ENCODE measurements at places on chromosomes 4 and X. TPM values are rescaled to one million over a fixed set of nuclear protein-coding genes. Genes with fewer than 3 reads are reported as not detected.

- DNase-seq, result no peak
Measured at GRCh38 chr4:150569384-150569987, 12.5 kb upstream of the MAB21L2 start.

GRCh38 chr4:177901786-177902185 is 459.5 kb upstream of the AGA start:
- DNase-seq, result no peak

DNA sequence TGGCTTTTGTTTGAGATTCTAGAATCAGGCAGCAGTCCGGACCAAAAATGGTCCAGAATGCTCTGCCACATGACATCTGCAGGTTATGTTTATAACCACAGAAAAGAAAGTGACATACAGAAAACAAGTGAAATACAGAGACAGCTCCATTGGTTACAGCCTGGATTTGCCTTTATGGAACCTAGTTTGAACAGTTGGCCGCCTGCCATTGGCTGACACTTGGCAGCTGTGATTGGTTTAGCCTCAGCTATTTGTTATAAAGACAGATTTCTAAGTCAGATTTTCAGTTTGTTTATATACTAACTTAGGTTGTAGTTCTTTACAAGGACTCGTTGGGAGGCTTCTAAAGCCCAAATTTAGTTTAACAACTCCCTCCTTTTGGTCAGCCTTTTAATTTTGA is 40.8 kb upstream of the IL9R start:
- peak; percentile 10 for DNase-seq

GRCh38 chrX:46040001-46040400 is 505.2 kb downstream of the ZNF674 start:
- no peak for DNase-seq

DNA sequence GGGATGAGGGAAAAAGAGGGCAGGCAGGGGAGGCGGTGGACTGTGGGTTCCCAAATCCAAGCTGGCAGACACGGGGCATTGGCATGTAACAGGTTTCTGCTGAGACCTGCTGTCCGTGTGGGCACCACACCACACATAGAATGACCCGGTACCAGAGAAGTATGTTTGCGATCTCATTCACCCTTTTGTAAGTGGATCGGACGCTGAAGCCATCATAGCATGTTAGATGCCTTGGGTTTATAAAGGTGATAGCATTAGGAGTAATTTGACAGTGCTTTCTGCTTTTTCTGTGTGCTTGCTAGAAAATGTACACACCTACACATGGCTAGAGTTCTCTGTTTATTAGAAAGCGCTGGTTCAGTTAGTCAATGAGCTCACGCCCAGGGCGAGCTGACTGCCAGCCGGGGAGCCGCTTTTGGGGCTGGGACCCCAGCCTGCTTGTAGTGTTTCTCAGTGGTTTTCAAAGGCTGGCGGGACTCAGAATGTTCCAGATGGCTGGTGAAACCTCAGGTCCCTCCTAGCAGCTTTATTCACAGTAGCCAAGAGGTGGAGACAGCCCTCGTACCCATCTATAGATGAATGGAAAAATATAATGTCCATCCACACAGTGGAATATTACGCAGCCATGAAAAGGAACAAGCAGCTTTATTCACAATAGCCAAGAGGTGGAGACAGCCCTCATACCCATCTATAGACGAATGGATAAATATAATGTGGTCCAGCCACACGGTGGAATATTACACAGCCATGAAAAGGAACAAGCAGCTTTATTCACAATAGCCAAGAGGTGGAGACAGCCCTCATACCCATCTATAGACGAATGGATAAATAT is 579 bp downstream of the IL3RA start:
- DNase-seq, result no peak

GRCh38 chrX:105299286-105299685 is 78.8 kb upstream of the TEX13A start:
- no peak for DNase-seq

- no peak for DNase-seq
Measured at GRCh38 chr4:43348591-43348990, 456.1 kb downstream of the GRXCR1 start.

GRCh38 chr4:60544981-60545380 is 655.1 kb upstream of the ADGRL3 start:
- no peak for DNase-seq

GRCh38 chr4:123412091-123412505 is 15.5 kb downstream of the SPRY1 start:
- DNase-seq, result no peak

GRCh38 chr4:15457406-15458201 is 12.1 kb upstream of the CC2D2A start:
- no peak for DNase-seq

- DNase-seq, result no peak
Measured at GRCh38 chr4:139848028-139848427, 182.4 kb downstream of the MGST2 start.

DNA sequence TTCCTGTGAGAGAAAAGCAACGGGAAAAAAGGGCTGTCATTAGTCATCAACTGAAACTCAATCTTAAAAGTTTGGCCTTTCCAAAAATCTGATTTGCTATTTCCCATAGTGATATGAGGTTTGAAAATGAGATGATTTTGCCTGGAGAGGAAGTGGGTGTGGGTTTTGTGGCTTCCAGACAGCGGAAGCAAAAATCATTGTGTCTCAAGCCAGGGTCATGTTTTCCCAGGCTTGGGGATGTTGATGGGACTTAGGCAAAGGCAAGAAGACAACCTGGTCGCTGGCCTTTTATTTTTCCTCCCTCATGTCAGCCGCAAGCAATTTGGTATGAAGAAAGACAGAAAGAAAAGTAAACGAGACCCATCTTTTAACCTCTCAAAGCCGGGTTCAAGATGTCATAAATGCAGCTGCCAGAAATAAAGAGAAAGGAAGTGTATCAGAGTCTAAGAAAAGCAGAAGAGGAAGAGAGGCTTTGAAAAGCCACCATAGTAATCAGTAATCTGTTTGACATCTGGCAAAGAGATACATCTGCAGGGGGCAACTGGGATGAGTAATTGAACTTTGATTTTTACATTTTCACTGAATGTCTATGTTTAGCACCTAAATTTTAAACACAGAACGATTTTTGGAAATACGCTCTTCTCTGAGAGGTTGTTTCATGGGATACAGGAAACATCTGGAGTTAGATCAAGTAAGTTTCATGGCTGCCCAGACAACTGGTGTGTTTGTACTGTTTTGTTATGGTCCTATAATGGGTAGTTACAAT is 521.6 kb upstream of the SLIT2 start:
- no peak for DNase-seq

DNA sequence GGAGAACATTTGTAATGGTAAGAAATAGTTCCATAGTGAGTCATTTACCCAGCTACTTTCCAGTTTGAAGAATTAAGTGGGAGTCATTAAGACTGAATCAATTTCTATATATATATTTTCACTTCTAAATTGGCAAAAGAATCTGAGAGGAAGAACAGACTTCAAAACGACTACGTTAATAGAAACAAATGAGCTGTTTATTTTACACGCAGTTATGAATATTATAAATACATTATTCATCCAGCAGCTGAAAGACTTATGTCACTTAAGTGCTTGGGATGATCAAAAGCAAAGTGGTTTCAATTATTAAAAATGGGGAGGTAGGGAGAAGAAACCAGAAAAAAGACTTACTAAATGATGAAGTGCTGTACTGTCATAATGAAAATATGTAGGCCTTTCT is 260.5 kb upstream of the DDX53 start:
- no peak for DNase-seq

- no peak for DNase-seq
Measured at GRCh38 chrX:23935106-23935505, 27.3 kb downstream of the CXorf58 start.

- DNase-seq, result no peak
Measured at GRCh38 chrX:150258463-150259430, 104.4 kb upstream of the MAMLD1 start.

DNA sequence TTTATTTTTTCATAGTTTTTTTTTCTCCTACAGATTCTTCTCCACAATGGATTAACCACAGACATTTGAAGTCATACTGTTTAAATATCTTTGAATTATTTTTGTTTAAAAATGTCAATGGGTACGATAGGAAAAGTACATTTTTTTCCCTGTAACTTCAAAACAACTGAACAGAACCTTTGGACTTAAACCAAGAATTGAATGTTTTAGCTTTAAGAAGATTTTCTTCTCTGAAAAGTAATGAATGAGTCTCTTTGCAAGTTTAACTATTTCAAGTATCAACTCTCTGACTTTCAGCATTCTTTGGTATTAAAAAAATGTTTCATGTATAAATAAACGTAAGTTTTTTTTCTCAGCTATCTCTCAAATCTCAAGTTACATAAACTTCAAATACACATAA is 364.3 kb downstream of the FBXO8 start:
- no peak for DNase-seq

DNA sequence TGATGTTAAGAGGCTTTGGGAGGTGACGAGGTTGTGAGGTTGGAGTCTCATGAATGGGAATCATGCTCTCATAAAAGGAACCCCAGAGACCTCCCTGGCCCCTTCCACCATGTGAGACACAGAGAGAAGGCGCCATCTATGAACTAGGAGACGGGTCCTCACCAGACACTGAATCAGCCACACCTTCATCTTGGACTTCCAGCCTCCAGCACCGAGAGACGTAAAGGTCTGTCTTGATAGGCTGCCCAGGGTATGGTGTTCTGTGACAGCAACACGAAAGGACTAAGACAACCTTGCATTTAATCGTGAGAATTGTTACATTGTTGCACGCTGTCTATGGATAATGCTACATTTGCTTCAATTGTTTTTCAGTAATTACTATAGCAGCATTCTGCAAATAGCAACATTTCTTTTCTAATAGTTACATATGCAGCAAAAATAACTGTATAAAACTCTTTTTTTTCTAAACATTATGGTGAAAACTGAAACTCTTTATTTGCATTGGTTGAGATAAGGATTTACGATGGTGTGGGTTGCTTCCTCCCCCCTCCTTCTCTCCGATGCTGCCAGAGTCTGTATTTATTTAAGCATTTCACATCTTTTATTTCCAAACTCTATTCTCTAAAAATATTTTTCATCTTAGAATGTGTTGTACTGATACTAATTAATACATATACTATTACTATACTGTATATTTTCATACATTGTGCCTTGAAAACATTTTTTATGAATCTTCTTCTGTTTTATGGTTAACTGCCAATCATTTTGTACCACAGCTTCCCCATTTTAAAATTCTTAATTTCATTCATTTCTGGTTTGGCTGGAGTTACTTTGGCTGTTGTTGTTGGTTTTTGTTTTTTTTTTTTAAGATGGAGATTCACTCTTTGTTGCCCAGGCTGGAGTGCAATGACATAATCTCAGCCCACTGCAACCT is 26.4 kb upstream of the AKAP17A start:
- DNase-seq, result no peak

GRCh38 chr4:121428721-121429120 is 47.9 kb upstream of the QRFPR start:
- no peak for DNase-seq

DNA sequence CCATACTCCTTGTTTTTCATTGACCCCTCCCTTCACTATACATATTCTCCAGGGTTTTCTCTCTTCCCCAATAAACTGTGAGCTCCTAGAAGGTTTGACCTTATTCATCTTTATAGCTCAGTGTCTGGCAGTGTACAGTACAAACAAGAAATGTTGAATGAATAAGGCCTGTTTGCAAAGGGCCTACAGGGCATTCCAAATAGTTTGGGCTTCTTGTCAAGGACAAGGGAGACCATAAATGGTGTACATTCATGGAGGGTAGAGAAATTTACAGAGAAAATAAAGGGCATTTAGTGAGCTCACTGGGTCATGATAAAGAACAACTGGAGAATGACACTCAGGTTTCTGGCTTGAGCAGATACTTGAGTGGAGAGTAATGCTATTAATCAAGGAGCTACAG is 47.5 kb upstream of the EIF1AX start:
- DNase-seq, result no peak

- DNase-seq, result no peak
Measured at GRCh38 chr4:109511414-109511813, 48.6 kb upstream of the MCUB start.

- no peak for DNase-seq
Measured at GRCh38 chr4:35820003-35820402, 424.3 kb downstream of the ARAP2 start.

GRCh38 chr4:150004481-150004880 is 73.8 kb upstream of the DCLK2 start:
- no peak for DNase-seq

GRCh38 chrX:672931-673330 is 42.3 kb downstream of the SHOX start:
- no peak for DNase-seq

- no peak for DNase-seq
Measured at GRCh38 chrX:19702856-19703255, 184.5 kb downstream of the SH3KBP1 start.

DNA sequence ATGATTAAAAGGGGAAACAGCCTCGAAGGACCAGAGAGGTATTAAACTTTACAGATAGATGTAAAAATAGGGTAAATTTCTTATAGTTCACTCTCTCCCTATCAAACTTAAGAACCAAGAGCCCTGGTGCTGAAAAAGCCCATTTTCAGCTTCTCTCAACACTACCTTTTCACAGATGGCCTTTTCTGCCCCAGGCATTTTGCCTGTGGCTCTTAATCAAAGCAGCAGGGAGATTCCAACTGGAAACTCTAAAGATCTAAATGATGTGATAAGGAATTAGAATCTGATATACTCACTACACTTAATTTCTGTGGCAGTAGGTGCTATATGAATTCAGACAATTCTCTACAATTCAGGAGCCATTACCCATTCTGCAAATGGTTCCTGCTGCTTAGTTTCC is 60.0 kb downstream of the AMMECR1 start:
- no peak for DNase-seq

DNA sequence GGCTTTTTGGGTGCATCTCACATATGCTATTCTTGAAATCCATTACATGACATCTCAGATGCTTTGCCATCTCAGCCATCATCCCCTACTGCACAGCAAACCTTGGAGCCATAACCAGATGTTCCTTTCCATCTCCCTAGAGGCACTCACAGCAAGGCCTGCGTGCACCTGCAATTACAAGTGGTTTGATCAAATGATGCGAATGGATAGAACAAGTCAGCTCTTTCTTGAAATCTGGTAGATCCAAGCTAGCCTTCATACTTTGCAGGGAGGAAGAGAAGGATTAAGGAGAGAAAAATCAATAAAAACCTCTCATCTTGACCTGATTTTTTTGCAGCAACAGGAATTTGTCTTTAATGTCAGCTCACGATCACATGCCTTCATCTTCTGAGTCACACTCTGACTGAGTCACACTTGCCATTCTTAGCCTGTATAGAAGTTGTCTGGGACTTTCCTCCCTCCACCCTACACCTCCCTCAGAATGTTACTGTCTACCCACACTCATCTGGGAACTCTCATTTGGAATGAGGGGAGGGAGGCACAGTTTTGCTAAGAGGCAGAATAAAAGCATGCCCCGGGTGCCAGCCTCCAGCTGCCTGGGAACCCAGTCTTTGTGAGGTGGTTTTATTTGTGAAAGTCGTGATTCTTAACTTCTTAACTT is 11.9 kb upstream of the TRIML1 start:
- DNase-seq, result no peak

UGT2B11 gene
- total RNA-seq, result not detected

ZFYVE28 gene
- total RNA-seq, result 3.8 TPM

S100G gene
- not detected for total RNA-seq

SPON2 gene
- 14.3 TPM for total RNA-seq

KLF8 gene
- total RNA-seq, result 1.0 TPM
